ENCODE measurements at places on chromosomes 3 and 15. TPM values are rescaled to one million over a fixed set of nuclear protein-coding genes. Genes with fewer than 3 reads are reported as not detected.

- H3K36me3 ChIP-seq, result no peaks in the 10 kb centered on the region
- H3K27me3 ChIP-seq, result no peaks in the 10 kb centered on the region
- DNase-seq, result no peak
- H3K4me3 ChIP-seq, result no peak overlapping the region
- no peaks in the 10 kb centered on the region for H3K4me1 ChIP-seq
- H3K27ac ChIP-seq, result no peak overlapping the region
These were observed 147.5 kb downstream of the OSBPL10 start for GRCh38 chr3:31833391-31834190.

DNA sequence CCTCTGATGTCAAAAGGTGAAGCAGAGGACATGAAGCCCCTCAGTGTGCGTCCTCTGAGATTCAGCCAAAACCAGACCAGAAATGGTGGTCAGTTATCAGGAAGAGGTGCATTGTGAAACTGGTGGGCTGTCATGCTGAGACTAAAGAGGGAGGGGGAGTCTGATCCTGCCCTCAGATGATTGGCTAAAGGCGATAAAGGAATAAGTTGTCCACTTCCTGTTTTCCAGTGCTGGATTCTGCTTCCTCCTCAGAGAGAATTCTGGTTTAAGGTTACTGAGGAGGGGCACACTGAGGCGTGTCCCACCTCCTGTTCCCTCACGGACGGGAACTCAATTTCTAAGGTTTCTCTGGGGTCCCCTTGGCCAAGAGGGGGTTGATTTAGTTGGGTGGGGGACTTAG, 97.0 kb upstream of the UBE3A start:
- H3K4me1 ChIP-seq, result no peaks in the 10 kb centered on the region
- no peak for DNase-seq
- no peak overlapping the region for H3K27ac ChIP-seq
- H3K27me3 ChIP-seq, result no peaks in the 10 kb centered on the region

DNA sequence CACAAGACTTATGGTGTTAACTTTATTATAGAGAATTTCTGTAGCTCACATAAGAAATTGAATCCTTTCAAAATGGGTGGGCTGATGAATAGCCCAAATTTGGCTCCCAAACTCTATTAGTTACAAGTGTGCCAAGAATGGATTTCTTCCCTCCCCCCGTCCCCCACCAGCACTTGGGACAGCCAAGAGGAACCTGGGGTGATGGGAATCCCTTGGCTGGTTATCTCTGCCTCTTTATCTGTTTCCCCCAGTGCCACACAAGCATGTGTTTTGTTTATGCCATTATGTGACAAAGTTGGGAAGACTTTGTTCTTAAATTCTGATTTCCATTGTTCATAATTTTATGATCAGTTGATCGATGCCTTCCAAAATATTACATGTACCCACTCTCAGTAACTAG, 28.3 kb downstream of the CMSS1 start:
- DNase-seq, result no peak
- no peaks in the 10 kb centered on the region for H3K4me1 ChIP-seq
- no peak overlapping the region for H3K4me3 ChIP-seq
- no peak overlapping the region for H3K27ac ChIP-seq
- no peaks in the 10 kb centered on the region for H3K36me3 ChIP-seq
- no peaks in the 10 kb centered on the region for H3K27me3 ChIP-seq

DNA sequence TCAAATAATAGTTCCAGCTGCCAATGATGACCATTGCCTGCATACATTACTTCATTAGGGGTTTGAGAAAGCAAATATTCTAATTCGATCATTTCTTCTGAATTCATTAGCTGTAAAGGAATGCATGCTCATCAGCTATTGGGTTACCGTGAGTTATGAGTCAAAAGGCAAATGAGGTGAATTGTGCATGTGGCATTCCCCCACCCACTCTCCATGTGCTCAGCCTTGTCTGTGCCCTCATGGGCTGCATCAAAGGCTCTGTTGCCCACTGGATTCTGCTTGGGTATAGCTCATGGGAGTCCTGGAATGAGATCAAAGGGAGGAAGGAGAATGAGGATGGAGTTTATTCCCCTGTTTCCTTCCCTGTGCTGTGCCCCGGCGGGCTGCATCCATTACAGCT, 99.3 kb upstream of the CHRNA7 start:
- DNase-seq, result no peak
- H3K4me3 ChIP-seq, result no peak overlapping the region
- H3K4me1 ChIP-seq, result no peaks in the 10 kb centered on the region
- no peaks in the 10 kb centered on the region for H3K36me3 ChIP-seq
- H3K27ac ChIP-seq, result no peak overlapping the region

GRCh38 chr3:119783883-119784282, 2.0 kb downstream of the NR1I2 start:
- no peaks in the 10 kb centered on the region for H3K27me3 ChIP-seq
- DNase-seq, result no peak
- H3K4me3 ChIP-seq, result no peak overlapping the region
- no peak overlapping the region for H3K27ac ChIP-seq
- H3K36me3 ChIP-seq, result no peaks in the 10 kb centered on the region

DNA sequence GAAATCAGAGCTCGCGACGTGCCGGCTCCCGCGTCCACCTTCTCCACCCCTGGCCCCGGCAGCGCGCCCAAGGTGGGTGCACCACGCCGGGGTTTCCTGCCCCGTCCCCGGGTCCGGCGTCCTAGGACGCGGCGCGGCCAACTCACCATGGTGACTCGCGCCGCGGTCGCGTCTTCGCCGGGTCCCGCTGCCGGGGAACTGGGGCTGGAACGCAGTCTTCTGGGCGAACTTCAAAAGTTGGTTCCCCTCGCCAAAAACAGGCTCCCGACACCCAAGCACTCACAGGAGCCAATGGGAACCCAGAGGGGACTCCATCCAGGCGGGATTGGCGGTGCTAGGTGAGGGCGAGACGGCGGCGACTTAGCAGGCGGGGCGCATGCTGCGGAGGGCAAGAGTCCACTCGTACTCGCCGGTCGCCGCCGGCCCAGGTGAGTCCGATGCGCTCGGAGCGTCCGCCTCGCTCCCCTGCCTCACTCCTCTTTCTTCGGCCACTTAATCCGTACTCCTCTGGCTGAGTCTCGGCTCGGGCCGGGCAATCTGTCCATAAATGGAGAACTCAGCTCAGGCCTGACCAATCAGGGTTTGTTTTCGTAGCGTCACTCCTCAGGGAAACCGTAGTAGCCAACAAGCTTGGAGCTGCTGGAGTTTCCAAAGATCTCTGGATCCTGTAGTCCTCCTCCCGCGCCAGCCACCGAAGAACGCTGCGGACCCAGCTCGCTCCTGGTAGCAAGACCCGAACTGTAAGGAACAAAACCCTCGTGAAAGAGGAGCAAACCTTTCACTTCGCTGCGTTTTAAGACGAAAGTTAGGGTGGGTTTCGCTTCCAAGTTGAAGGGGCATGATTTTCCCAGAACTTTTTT, at the start of gene MYO1E:
MYO1E (minus strand) TSS at position 520 of the 860 bp plus-strand sequence; CDS start at position 149, 371 bp downstream.
- H3K27ac ChIP-seq, result peak within 1 kb of the TSS; percentile 98
- peak; percentile 97 for DNase-seq
- H3K4me1 ChIP-seq, result no peaks in the 10 kb centered on the region
- H3K27me3 ChIP-seq, result no peaks in the 10 kb centered on the region
- peak within 1 kb of the TSS; percentile 92 for H3K4me3 ChIP-seq

The WNT7A gene
- 0.11 TPM for total RNA-seq

The IP6K2 gene
- total RNA-seq, result 112 TPM

The GATA2 gene
- 275 TPM for total RNA-seq

The GOLGA6L24 gene
- total RNA-seq, result 0.62 TPM

The FOXB1 gene
- not detected for total RNA-seq
